ENCODE measurements at places on chromosomes 3 and 15. TPM values are rescaled to one million over a fixed set of nuclear protein-coding genes. Genes with fewer than 3 reads are reported as not detected.

TM4SF18 gene
- total RNA-seq: 36.3 TPM

GOLGA8J gene
- 0.12 TPM for total RNA-seq

GOLIM4 gene
- 19.5 TPM for total RNA-seq

MOBP gene
- 0.16 TPM for total RNA-seq

ISL2 gene
- 3.5 TPM for total RNA-seq

EOMES gene
- total RNA-seq: 0.71 TPM

SAMMSON gene
- not detected for total RNA-seq

KNG1 gene
- total RNA-seq: not detected

ARGFX gene
- not detected for total RNA-seq

TMEM212 gene
- not detected for total RNA-seq

BDH1 gene
- 3.6 TPM for total RNA-seq

MESP2 gene
- 0.42 TPM for total RNA-seq

HYKK gene
- 7.1 TPM for total RNA-seq

Data from A549 treated with Mapracorat at 1 μM for 4 hours (cell line).